ENCODE measurements at places on chromosomes 6 and 20. TPM values are rescaled to one million over a fixed set of nuclear protein-coding genes. Genes with fewer than 3 reads are reported as not detected.

- DNase-seq, result no peak
These were observed 65.5 kb downstream of the STK35 start for GRCh38 chr20:2167112-2167511.

- no peak for DNase-seq
These were observed 36.2 kb downstream of the PDRG1 start for GRCh38 chr20:31915491-31916280.

GRCh38 chr6:53199156-53199555 is 50.5 kb upstream of the GCM1 start:
- no peak for DNase-seq

- DNase-seq, result no peak
These were observed 262.4 kb downstream of the PLCB1 start for GRCh38 chr20:8394308-8394945.

DNA sequence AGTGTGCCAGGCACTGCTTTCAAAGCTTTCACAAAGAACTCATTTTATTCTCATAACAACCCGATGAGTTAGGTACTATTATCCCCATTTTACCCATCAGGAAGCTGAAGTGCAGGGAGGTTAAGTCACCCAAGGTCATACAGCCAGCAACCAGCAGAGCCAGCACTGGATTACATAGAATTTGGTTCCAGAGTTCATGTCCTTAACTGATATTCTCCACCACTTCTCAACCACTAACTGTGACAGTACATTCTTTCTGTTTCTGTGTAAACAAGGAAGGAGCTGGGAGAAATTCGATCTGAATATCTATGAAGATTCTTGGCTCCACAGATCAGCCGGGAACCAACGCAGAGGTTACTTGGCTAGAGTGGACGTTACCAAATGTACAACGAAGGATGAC is 98.0 kb downstream of the KIF16B start:
- DNase-seq, result no peak

DNA sequence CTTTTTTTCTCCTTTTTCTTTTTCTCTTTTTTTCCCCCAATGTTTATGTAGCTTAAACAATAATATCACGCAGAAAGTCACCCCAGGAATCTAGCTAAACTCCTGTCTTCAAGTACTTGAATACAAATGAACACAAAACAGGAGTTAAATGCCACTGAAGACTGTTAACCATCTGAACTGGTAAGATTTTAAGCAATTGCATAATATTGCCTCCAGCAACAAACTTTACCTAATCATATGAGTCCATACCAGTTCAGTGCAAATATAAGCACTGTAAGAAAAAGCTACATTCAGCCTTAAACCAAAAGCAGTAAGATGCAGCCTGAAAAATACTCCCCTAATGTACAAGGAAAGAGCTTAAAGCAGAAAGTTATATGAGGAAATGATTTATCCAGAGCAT is 173.9 kb upstream of the TFAP2D start:
- peak; percentile 36 for DNase-seq

DNA sequence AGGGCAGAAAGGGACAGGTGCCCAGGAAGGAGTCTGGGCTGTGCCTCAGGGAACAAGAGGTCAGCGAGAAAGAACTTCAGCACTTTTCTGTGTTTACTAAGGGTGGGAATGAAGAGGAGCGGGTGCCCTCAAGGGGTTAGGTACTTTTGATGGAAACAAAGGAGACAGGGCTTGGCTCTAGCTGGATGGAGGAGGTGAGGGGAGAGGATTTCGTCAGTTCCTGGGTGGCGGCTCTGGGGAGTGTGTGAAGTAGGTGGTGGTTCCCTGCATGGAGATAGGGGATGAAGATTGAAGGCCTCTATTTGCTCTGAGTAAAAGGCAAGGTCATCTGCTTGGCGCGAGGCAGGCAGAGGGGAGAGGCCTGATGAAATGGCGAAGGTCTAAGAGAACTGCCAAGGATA is 40.0 kb upstream of the ANKRD60 start:
- no peak for DNase-seq

DNA sequence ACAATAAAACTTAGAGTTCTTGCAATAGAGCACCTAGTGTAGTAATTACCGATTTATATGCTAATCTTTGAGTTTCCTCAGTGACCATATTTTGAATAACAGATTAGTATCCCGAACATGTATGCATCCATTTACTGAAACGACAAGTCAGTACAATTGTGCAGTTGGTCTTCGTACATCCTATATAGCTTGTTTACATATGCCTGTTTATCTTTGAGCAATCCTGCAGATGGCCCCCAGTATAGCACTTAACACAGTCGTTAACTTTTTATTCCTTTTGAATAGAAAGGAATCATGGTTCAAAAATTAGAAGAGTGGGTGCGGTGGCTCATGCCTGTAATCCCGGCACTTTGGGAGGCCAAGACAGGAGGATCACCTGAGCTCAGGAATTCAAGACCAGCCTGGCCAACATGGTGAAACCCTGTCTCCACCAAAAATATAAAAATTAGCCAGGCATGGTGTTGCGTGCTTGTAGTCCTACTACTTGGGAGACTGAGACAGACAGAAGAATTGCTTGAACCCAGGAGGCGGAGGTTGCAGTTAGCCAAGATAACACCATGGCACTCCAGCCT is 6.6 kb downstream of the SRSF6 start:
- DNase-seq, result no peak

GRCh38 chr20:31560746-31561598 is 44.1 kb upstream of the ID1 start:
- DNase-seq, result peak; percentile 68

DNA sequence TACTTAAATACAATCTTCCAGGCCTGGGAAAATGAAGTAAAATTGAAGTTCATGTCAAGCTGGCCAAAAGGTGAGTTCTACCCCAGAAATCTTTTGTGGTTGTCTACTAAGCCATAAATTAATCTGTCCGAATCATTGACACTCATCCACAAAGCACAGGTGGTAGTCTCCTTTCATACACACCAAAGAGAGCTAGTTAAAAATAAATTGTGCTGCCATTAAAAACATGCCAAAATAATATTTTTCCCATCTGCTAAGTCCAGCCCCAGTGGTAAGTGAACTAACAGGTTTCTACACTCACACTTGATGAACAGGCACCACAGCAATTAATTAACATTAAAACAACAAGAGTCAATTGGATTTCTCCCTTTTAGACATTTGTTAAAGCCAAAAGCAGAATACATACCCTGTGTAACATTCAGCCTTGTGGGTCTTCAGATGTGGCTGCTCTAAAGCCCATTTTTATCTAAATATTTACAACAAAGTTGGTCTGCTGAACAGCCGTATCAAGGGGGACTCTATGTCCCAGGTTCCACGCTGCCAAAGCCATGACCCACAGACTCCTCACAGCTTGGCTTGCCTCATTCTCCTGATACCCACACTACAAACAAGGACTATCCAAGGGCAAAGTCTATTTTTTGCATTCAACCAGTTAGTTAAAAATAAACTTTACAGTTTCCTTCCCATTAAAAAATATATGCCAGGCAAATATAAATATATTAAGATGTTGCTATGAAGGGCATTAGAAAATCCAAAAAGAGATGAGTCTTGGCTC is 490.4 kb downstream of the BMP2 start:
- DNase-seq, result no peak

GRCh38 chr6:84651583-84651982 is 112.8 kb downstream of the TBX18 start:
- DNase-seq, result no peak

DNA sequence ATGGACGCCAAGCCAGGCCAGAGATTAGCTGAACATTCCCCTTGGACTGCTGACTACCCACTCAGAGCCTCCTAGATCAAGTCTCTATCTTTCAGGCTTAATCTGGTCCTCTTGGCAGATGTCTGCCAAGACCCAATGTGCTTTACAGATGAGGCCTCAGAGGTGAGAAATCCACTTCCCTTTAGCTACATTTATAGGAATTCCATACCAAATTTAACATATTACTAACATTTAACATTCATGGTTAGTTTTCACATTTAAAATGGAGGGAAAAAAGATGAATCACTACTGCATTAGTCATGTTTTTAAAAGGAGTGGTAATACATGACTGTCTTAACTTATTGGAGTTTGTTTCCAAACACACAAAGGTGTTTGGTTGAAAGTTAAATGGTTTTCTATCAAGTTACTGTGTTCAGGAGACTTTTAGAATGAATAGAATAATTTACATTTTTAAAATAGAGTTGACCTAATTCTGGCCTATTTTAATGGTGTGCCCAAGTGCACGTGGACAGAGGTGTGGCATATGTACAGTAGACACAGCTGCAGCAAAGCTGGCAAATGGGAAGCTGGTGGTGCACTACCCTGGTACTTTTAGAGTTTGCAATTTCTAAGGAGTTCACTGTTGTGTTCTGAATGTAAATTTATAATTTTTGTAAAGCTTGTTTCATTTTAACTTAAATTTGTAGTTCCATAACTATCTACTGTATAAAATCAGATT is 41.9 kb upstream of the CALHM6 start:
- no peak for DNase-seq

DNA sequence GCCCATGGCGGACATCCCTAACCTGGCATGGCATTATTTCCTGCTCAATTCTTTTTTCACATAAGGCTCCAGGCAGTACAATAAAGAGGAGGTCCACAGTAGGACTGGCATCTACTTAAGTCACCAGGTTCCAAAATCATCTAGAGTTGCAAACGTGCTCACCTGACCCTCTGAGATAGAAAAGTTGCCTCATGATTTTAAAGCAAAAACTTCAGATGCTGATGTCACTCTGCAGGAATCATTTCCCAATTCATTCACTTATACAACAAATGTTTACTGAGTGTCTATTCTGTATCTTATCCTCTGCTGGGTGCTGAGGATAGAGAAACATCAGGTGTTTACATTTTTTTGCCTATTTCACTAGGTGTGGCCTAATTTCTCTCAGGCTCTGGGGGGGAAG is 2.2 kb downstream of the ADGRF4 start:
- no peak for DNase-seq

GRCh38 chr6:161212902-161213301 is 61.0 kb downstream of the AGPAT4 start:
- DNase-seq, result no peak

DNA sequence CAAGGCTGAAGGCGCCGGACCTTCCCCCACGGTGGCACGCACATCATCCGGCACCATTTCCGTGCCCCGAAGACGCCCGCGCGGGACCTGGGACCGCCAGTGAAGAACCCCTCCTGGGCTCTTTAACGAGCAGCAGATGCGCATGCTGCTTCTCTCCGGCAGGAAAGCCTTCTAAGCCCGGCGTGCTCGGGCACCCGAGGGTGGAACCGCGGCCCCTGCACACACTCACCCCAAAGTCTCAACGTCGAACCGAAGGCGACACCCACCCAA is 240 bp downstream of the FOXQ1 start:
- no peak for DNase-seq

Gene DEFB132
- not detected for total RNA-seq

Gene PSMA7
- total RNA-seq, result 592 TPM

Gene STK4
- total RNA-seq, result 31.4 TPM

Gene ADGB
- total RNA-seq, result not detected

Gene OPRL1
- 3.2 TPM for total RNA-seq

Gene GMPR
- total RNA-seq, result 102 TPM

Gene HSPA1A
- total RNA-seq, result 8.2 TPM
